Upper lobe of right lung (tissue), 1 donor: ENCODE measurements at places on chromosomes 3 and 15. TPM values are rescaled to one million over a fixed set of nuclear protein-coding genes. Genes with fewer than 3 reads are reported as not detected.

- no peak overlapping the region for H3K4me3 ChIP-seq
- peaks cover 26% of the 10 kb centered on the region for H3K4me1 ChIP-seq
- no peaks in the 10 kb centered on the region for H3K27me3 ChIP-seq
Observed at GRCh38 chr3:127003601-127004280, 20.8 kb downstream of the PLXNA1 start.

- no peak for DNase-seq
- H3K36me3 ChIP-seq: no peaks in the 10 kb centered on the region
- H3K27ac ChIP-seq: peak overlapping the region; percentile 87
- H3K4me1 ChIP-seq: peaks cover 27% of the 10 kb centered on the region
Observed at GRCh38 chr3:11272906-11273574, 843 bp downstream of the ATG7 start.

GRCh38 chr3:119681279-119681678 is 4.1 kb upstream of the COX17 start:
- no peaks in the 10 kb centered on the region for H3K27me3 ChIP-seq
- H3K27ac ChIP-seq: no peak overlapping the region
- H3K4me1 ChIP-seq: no peaks in the 10 kb centered on the region
- no peak for DNase-seq

DNA sequence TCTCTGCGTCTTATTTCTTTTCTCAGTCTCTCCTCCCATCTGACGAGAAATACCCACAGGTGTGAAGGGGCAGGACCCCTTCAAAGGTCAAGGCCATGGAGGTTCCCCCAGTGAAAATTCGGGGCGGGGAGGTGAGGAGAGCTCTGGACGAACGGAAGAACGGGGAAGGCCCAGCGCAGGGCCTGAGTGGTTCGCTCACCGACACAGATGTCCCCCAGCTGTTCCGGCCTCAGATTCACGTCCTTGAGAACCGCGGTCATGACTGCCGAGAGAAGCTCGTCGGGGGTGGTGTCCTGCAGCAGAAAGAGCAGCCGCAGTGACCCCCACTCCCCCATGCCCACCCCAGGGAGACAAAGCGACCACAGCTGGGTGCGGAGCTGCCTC is 542 bp downstream of the ACAA1 start:
- H3K4me1 ChIP-seq: peaks cover 42% of the 10 kb centered on the region
- H3K36me3 ChIP-seq: peaks cover 47% of the 10 kb centered on the region
- peak overlapping the region; percentile 85 for H3K27ac ChIP-seq
- peak overlapping the region; percentile 83 for H3K4me3 ChIP-seq
- DNase-seq: no peak
- H3K27me3 ChIP-seq: no peaks in the 10 kb centered on the region

DNA sequence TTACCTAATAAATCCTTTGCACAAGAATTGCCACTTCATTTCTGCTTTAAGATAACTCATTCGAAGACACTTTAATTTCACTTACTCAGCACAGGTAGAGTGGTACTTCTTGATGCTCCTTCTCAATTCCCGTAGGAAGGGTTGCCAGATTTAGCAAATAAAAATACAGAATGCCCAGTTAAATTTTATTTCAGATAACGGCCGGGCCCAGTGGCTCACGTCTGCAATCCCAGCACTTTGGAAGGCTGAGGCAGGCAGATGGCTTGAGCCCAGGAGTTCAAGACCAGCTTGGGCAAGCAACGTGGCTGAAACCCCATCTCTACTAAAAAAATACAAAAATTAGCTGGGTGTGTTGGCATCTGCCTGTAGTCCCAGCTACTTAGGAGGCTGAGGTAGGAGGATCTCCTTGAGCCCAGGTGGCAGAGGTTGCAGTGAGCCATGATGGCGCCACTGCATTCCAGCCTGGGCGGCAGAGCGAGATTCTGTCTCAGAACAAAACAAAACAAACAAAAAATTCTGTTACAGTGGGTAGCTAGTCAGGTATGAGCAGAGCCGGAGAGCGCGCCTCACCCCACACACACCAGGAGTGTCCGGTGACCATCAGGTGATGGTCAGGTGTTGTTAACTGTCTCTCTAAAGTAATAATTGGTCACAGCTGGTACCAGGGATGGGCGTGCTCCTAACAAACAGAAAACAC is 92.8 kb downstream of the DNAH12 start:
- no peak overlapping the region for H3K4me3 ChIP-seq
- no peaks in the 10 kb centered on the region for H3K27me3 ChIP-seq
- no peak overlapping the region for H3K27ac ChIP-seq
- H3K4me1 ChIP-seq: no peaks in the 10 kb centered on the region

DNA sequence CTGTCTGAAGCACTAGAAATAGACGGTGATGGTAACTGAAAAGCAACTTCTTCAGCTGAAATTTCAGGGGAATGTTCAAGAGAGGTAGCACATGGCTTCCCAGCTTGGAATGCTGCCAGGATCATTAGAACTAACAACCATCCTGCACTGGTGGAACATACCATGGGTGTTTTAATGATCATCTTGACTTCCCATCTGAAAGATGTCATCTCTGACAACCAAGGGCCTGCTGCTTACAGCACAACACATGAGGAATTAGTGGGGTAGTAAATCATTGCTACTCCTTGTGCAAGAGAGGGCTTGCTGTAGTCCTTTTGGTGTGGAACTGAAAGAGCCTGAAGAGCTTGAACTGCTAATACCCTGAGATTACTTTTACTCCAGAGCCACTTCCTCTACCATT is 853.7 kb downstream of the MCTP2 start:
- no peaks in the 10 kb centered on the region for H3K36me3 ChIP-seq
- no peaks in the 10 kb centered on the region for H3K27me3 ChIP-seq
- no peak overlapping the region for H3K27ac ChIP-seq
- H3K4me1 ChIP-seq: peaks cover 4% of the 10 kb centered on the region
- no peak overlapping the region for H3K4me3 ChIP-seq

- no peaks in the 10 kb centered on the region for H3K36me3 ChIP-seq
- no peaks in the 10 kb centered on the region for H3K27me3 ChIP-seq
- peak overlapping the region; percentile 52 for H3K27ac ChIP-seq
- no peak overlapping the region for H3K4me3 ChIP-seq
Observed at GRCh38 chr3:111863942-111864694, 5.1 kb downstream of the PHLDB2 start.

DNA sequence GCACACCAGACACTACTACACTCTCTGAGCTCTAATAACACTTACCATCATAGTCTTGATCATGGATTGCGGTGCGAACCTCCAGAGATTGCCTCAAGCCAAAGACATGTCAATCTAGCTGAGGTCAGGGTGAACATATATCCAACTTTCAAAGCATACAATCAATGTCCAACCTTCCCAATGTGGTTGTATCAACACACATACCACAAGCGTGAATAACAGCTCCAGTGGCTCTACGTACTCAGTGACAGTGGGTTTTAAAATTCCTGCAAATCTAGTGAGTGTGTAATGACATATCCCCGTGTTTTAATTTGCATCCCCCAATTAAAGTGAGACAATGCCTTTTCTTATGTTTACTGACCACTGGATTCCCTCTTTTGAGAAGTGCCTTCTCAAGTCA is 29.6 kb downstream of the SFMBT1 start:
- no peaks in the 10 kb centered on the region for H3K36me3 ChIP-seq
- no peak overlapping the region for H3K27ac ChIP-seq

DNA sequence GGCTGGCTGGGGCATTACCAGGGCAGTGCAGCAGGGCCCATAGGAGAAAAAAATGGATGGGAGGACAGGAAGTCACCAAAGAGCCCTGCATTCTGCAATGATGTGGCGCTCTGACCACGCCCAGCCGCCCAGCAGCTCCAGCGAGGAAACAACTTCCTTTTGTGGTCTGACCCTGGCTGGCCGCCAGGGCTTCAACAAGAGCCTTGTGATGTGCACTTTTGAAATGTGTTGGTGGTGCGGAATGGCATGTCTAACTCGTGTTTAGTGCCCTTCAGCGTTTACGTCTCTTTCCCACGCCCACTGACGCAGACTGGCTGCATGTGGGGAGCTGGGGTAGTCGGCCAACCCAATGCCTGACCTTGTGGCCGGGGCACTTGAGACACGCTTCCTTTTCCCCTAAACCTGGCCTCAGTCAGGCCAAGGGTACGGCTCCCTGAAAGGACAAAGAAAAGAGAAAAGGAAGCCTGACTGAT is 81.9 kb upstream of the CTNNB1 start:
- no peaks in the 10 kb centered on the region for H3K36me3 ChIP-seq
- H3K4me1 ChIP-seq: peaks cover 13% of the 10 kb centered on the region
- peak; percentile 98 for DNase-seq
- no peak overlapping the region for H3K4me3 ChIP-seq
- peak overlapping the region; percentile 45 for H3K27ac ChIP-seq

The CIB1 gene
- total RNA-seq: 62.8 TPM

The CGNL1 gene
- total RNA-seq: 54.9 TPM

The HYPK gene
- total RNA-seq: 11.3 TPM

The PLA2G4D gene
- not detected for total RNA-seq
